ENCODE measurements at places on chromosomes 11 and 22.

GRCh38 chr11:62373464-62374119, 36.3 kb downstream of the ASRGL1 start:
- DNase-seq, result no peak

GRCh38 chr11:59151761-59152160, 9.1 kb downstream of the FAM111A start:
- DNase-seq, result no peak

DNA sequence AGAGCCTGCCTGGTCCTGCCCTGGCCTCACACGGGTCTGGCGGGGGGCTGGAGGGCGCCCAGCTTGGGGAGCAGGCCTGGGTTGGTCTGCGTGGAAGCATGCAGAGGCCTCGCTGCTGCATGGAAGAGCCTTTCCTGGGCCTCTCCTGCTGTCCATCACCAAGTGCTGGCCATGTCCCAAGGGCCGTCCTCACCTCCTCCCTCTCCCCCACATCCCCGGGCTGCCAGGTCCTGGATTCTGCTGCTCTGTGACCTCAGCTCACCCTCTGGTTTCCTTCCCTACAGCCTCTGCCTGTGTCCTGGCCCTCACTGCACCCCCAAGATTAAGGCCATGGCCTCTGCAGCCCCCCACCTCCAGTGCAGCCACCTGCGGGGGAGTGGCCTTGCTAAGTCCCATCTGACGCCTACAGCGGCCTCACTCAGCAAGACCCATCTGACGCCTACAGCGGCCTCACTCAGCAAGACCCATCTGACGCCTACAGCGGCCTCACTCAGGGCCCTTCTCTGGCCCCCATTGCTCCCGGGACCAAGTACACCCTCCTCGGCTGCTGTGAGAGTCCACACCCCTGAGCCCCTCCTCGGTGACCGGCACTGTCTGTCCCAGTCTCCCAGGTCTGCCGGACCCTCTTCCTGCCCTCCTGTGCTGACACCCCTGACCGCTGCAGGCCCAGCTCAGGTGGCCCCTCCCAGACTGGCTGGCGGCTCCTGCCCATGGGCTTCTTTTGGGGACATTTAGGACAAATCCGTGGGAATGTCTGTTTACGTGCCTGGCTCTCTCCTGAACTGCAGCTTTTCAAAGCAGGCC, 119.5 kb upstream of the B3GAT1 start:
- DNase-seq, result no peak

GRCh38 chr11:110505528-110506284, 76.0 kb downstream of the FDX1 start:
- DNase-seq, result no peak

DNA sequence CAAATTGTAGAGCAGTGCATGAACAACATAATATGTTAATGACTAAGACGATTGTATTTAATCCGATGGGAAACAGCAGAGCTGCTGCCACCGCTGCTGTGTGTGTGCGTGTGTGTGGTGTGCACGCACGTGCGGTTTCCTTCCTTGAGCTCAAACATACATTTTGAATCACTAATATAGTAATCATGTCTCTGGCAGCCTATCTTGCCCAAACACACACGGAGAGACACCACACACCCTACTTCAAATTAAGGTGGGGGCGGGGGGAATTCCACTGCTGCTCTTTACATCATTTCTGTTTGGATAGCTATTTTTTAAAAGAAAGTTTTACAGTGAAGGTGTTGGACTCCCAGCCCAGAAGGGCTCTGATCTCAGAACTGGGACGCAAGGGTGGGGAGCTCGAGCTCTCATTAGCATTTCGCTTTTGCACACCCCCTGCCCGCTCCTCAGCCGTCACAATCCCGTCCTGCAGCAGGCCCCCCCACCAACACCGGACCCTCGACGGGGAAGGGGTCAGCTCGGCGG, 651 bp upstream of the FAM83F start:
- no peak for DNase-seq

DNA sequence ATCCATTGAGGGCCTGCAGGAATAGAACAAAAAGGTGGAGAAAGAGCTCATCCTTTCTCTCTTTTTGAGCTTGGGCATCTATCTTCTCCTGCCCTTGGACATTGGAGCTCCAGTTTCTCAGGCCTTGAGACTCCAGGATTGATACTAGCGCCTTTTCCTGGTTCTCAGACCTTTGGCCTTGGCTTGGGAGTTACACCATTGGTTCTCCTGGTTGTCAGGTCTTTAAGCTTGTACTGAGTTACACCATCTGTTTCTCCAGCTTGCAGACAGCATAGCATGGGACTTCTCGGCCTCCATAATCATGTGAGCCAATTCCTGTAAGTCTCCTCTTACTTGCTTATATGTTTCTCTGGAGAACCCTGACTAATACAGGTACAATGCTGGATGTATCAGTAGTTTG, 72.6 kb downstream of the GRK3 start:
- no peak for DNase-seq

GRCh38 chr11:59899532-59899931, 20.9 kb downstream of the OOSP3 start:
- no peak for DNase-seq

DNA sequence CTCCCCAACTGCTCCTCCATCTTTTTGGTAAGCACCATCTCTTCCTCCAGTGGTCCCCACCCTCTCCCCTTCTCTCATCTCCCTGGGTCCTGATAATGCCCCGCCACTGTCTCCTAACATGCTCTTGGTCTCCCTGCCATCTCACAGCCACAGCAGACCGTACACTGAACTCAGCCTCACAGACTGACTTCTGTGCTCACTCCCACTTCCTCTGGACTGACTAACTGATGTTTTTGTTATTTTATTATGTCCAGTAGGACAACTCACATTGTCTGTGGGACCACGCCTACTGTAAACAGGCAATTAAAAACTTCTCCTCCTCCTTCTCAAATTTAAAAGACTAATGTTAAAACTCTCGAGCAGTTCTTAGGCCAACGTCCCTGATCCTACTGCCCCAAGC, 2.6 kb upstream of the GNAZ start:
- DNase-seq, result no peak

- DNase-seq, result no peak
These were observed 1187.6 kb downstream of the BRD1 start for GRCh38 chr22:48639896-48640748.

DNA sequence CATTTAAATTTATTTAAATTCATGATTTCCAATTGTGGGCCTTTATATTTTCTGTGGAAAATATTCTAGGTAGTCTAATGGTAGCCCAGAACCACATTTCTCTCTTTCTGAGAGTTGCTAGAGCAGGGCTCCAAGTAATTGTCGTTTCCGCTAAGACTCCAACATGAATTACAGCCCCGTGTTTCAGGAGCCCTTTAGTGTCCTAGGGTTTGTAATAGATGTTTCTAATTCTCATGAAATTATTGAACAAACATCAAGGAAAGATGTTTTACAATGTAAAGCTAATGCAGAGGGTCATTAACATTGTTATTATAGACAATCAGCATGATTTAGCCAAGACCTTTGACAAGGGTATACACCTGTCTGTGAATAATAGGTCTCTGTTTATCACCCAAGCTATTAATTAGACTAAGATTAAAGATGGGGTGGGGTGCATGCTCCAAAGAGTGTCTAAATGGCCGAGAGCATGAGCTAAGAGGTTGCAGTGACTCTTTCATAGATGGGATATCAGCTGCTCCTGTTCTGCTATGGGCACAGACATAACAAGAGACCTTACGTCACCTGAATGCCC, 81.8 kb upstream of the NTM start:
- no peak for DNase-seq

DNA sequence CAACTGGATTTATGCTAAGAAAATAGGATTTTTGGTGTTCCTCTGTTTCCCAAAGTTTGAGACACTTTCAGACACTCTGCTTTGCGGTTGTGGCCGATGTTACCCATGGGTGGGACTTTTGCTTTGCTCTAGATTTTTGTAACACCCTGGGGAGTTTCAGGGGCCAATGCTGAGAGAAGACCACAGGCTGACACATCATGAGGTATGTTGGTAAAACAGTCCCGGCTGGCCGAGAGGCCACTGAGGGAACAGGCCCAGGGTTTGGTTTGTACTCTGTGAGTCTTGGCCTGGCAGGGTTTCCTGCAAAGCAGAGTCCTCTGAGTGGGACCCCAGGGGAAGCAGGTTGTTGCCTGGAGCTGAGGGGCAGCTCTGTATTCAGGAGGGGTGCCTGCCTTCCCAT, 78.5 kb upstream of the PITPNB start:
- no peak for DNase-seq

DNA sequence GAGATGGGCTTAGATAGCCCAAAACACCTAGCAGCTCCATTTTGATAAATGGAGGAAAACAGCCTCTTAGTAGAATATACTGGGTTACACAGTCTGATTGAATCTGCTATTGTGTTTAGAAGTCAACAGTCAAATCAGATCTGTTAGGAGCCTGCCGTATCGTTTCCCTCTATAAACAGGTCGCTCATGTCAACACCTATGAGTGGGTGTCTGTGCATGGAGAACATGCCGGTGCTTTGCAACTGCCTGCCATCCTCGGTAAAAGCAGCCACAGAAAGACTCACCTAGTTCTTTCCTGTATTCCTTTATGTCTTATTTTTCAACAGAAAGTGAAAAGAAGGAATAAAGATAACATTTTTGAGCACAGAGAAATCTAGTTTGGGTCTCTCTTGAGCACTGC, 99.4 kb downstream of the ETS1 start:
- no peak for DNase-seq

GRCh38 chr11:17828311-17828751, 93.8 kb downstream of the KCNC1 start:
- DNase-seq, result peak; percentile 27

DNA sequence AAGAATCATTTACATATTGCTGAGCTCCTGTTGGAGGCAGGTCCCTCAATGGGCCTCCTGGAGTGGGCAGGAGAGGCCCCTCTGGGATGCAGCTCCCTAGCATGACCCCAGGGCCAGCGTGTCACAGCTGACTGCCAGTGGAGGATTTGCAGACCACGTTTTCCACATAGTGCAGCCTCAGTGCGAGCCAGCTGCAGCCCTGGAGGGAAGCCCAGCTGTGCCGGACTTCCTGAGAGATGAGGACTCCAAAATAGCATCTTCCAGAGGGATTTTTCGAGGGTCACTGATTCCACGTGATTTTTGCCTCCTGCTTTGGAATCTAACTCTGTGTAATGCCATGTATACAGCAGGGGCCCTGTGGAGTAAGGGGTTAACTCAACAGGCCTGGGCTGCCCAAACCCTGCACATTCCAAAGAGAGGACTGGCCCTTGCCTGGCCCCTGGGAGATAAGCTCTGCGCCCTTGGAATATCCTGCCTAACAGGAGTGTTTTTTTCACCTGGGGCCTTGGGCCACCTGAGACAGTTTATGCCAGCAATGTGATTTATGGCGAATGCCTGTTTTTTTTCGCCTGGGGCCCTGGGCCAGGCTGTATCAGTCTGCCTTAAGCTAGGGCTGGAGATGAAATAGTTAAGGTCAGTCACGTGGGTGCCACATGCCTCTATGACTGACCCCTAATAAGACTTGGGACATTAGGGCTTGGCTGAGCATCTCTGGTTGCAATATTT, 47.4 kb downstream of the RPS6KA4 start:
- no peak for DNase-seq

DNA sequence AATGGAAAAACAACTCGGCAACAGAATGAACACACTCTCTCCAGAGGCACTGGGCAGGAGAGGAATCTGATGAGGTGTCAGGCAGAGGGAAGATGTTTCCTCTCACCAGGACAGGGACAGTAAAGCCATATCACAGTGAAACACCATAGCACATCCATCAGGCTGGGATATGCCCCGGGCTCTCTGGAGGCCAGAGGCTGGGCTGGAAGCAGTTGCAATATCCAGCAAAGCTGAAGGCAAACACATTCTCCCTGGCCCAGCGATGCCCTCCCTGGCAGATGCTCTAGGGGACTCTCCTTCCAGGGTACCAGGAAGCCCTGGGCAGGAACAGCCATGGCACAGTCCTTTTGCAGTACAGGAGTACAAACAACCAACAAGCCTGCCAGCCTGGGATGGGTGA, 11.1 kb downstream of the RSPH14 start:
- DNase-seq, result no peak

GRCh38 chr22:34055525-34056200, 135.4 kb upstream of the LARGE1 start:
- no peak for DNase-seq

DNA sequence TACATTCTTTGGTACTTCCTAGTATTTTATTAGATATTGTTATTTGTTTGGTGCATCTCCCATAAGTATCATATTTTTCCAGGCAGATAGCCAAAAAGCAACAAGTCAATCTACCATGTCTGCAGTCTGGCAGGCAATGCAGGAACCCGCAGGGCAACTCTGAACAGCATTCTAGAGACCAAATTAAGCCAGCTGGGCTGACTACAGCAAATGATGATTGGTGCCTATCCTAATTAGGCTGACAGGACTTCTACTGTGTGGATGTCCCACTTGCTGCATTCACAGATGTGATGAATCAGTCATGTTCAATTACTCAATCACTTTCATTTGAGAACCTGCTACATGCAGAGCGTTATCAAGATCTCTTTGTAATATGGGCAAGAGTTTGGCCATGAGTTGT, 40.3 kb upstream of the AMOTL1 start:
- no peak for DNase-seq

GRCh38 chr11:95147364-95147905, 57.8 kb downstream of the ENDOD1 start:
- DNase-seq, result peak; percentile 69
